ENCODE measurements at places on chromosomes 2 and 18.

- DNase-seq: no peak
Measured at GRCh38 chr2:151289972-151290866, 751 bp upstream of the NMI start.

DNA sequence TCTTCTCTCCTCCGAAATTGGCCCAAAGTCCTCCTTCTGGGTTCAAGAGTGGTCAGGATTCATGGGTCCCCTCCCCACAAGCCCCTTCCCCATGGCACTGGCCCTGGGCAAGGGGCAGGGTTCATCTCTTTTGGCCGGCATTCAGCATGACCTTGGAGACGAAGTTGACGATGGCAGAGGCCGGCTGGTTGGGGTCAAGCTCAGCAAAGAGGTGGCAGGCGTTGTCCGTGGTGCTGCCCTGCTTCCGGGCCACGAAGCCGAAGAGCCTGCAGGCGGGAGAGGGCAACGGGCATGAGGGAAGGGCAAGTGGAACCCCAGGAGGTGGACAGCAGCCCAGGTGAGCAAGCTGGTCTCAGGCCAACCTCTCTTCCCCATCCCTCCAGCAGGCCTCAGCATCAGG is 198.5 kb downstream of the TNS1 start:
- no peak for DNase-seq

DNA sequence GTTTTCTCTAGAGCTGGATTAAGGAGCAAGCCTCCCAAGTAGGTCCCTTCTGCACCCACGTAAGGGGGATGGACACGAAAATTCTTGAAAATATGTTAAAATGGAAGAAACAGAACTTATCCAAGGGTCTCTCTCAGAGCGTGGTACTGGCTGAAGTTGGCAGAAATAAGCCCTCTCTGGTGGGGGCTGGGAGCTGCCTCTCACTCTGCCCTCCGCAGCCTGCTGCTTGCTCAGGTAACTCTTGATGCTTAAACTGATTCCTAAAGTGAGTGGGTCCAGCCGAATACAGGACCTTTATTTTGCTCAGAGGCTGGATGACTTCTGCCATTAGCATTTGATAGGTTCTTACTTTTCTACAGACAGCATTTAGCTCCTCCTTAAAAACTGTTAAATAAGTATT is 78.1 kb downstream of the SPHKAP start:
- no peak for DNase-seq

DNA sequence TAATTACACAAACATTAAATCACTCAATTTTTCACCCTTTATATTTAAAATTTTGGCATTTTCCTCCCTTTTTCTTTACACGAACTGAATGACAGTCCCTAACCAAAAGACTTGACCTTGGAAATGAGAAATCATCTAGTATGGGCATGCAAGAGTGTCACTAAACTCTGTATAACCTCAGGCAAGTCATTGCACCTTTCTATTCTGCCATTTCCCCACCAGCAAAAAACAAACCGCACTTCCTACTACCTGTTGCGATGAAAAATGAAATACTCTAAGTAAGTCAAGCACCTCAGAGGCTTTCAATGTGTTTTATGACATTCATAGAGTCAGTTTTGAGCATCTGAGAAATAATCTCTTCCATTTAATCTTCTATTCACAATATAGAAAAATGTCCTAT is 44.1 kb downstream of the ANKRD44 start:
- DNase-seq: no peak

DNA sequence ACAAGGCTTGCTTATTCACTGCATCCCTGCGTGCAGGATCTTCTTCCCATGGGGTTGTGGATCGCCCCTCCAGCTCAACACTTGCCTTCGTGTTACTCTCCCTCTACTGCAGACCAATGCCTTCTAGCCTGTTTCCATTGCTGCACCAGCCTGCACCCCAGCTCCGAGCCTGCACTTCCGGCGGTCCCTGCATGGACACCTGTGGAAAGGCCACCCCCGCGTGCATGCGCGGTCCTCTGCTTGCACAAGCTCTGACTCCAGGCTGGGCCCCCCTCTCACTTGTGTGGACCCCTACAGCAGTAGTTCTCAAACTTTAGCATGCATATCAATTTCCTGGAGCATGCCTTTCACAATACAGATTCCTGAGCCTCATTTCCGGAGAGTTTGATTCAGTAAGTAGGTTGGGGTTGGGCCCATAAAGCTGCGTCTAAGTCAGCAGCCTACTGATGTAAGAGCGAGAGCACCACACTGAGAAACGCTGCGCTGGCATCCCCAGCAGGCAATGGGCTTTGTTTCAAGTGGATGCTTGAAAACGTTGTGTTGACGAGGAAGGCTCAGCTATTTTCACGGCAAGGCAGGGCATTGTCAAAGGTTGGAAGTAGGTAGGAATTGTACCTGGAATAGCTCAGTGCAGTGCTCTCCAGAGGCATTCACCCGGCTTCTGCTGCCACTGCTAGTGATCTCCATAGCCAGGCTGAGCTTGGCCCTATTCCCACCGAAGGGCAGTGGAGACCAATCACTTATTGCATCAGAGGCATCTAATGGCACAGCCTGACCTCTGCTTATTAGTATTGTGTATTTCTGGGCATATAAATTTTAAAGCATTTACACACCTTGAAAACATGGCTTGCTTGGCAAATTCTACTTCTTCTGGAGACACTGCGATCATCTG is 32.6 kb downstream of the CREG2 start:
- no peak for DNase-seq

DNA sequence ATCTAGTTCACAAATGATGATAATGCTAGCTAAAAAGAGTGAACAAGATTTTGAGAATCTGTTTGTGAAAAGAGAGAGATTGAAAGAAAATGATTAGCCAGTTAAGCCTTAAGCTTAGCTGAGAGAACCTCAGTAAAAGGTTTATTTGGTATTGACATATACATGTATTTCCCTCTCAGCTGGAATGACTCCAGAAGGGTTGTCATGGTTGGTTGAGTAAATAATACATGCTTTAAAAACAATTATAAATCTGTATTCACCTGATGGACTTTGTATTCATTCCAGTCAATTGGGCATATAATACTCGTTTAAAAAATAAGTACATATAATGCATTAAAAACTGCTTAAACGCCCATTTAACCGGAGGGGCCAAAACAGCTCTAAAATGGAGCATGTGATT is 181.4 kb downstream of the GRB14 start:
- DNase-seq: no peak

Data from T-cell (primary cell).